ENCODE measurements at places on chromosomes 2 and 18. TPM values are rescaled to one million over a fixed set of nuclear protein-coding genes. Genes with fewer than 3 reads are reported as not detected.

DNA sequence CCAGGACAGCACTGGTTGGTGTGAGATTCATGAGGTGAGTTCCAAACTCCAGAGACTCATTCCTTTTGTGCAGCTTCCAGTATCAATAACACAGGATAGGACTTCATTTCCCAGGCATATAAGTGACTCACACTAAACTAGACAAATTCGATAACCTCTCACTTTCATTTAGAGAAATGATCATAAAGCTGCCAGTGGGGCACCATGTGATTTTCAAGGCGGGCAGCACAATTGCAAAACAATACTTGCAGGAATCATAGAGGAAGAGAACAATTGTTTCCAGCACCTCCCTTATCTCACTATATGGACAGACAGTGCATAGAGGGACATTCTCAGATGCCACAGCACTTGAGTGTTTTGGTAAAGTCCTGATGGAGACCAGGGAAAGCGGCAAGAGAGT, 31.3 kb upstream of the DNAH7 start:
- DNase-seq: no peak

- no peak for DNase-seq
Observed at GRCh38 chr18:58104096-58104495, 60.1 kb downstream of the NEDD4L start.

- no peak for DNase-seq
Observed at GRCh38 chr2:205555566-205556230, 126.6 kb upstream of the NRP2 start.

DNA sequence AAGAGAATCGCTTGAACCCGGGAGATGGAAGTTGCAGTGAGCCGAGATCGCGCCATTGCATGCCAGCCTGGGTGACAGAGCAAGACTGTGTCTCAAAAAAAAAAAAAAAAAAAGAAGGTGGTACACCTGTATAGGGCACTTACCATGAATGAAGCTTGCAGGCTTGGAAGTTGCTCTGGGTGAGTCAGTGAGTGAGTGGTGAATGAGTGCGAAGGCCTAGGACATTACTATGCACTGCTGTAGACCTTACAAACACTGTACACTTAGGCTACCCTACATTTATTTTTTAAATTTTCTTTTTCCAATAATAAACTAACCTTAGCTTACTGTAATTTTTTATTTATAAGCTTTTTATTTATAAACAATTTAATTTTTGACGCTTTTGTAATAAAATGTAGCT, 78.4 kb upstream of the ATG16L1 start:
- DNase-seq: no peak

GRCh38 chr2:189406586-189407233, 34.6 kb upstream of the WDR75 start:
- DNase-seq: no peak

DNA sequence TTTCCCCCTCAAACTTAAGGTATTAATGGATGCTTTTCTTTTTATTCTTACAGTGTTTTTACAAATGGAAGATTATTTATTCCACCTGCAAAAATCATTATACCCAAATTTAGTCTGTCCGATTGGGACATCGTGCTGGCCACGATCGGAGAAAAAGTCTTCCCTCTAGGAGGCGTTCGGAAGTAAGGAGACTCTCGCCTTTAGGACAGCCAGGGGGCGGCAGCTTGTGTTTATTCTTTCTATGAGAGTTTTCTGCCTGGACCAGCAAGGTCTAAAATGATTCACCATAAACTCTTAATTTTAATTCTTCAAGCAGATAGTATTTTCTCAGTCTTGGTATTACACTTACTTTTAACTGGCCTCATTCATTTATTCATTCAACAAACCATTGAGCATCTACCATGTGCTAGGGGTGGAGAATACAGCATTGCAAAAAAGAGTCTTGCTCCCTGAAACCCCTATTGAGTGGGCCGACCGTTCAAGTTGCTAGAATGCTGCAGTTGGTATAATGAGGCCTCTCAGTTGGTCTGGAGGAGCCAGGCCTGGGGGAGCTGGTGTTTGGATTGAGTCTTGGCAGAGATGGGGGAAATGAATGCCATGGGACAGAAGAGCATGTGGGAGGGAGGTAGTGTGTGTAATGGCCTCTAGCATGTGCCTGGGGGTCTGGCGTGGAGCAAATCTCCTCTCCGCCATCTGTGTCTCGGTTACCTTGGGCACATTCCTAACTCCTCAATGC, 38.7 kb downstream of the DCDC2C start:
- no peak for DNase-seq

GRCh38 chr2:197804758-197805714, 643 bp downstream of the PLCL1 start:
- DNase-seq: peak; percentile 64

NYAP2 gene
- 0.32 TPM for total RNA-seq

NGEF gene
- 7.2 TPM for total RNA-seq

RAB17 gene
- total RNA-seq: not detected

EMILIN1 gene
- 3.2 TPM for total RNA-seq

GLI2 gene
- total RNA-seq: 3.9 TPM

Measured in glutamatergic neuron (in vitro differentiated cells).